ENCODE measurements at places on chromosomes 2 and 18.
A peak's percentile ranks its signal among the peaks of the same experiment; 100 is the strongest.

- no peak for DNase-seq
Observed at GRCh38 chr2:206211657-206212255, 52.1 kb downstream of the EEF1B2 start.

- no peak for DNase-seq
Observed at GRCh38 chr2:162636206-162636728, 202.3 kb downstream of the KCNH7 start.

DNA sequence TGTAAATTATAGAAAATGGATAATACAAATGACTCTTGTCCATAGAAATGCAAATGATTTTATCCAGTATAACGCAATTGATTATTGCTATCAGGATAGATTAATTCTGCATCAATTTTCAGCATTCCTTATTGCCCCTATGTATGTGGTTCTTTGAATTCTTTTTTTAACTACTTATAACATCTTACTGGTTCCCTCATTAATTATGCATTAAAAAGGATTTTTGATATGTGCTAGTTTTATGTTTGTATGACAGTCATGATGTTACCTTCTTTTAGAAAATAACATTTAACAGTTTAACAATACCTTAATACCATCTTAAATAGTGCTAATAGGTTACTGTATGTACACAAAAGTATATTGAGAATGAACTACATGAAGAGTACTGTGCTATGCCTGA, 20.0 kb upstream of the LNPK start:
- no peak for DNase-seq

DNA sequence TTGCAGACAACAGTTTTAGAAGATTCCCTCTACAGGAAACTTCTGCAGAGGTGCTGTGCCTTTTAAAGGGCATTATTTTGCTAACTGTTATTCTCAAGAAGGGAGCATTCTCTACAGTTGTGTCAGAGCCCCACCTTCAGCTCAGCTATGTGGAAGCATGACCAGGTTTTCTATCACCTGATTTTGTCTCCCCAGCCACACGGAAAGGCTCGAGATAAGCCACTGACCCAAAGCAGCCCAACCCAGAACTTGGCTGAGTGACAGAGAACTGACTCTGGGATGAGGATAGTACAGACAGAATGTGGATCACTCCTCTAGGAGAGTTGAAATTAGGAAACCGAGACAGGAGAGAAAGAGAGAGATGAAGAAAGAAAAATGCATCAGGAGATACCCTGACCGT, 10.7 kb downstream of the COL4A4 start:
- DNase-seq = no peak

GRCh38 chr2:65789923-65790675, 357.7 kb upstream of the SPRED2 start:
- DNase-seq = no peak

GRCh38 chr2:139885921-139886498, 1105.8 kb upstream of the NXPH2 start:
- DNase-seq = no peak

DNA sequence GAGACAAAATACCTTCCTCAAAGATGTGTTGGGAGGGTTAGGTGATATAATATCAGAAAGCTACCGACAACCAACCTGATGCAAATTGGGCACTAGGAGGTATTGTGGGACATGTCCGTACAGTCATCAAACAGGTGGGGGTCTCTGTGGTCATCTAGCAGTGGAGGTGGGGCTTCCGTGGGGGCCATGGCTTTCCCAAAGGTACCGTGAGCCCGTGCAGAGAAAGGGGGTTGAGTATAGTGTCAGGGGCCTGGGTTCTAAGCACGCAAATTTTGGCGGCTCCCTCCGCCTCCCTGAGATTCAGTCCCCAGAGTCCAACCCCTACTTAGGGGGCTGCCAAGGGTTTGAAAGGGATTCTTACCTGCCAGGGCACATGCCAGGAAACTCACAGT, 32.6 kb downstream of the HJURP start:
- peak; percentile 17 for DNase-seq

- DNase-seq = no peak
Observed at GRCh38 chr2:239919774-239920692, 105.1 kb downstream of the NDUFA10 start.
